ENCODE measurements at places on chromosomes 7 and 10. TPM values are rescaled to one million over a fixed set of nuclear protein-coding genes. Genes with fewer than 3 reads are reported as not detected.

The MMD2 gene
- not detected for total RNA-seq

The AP3M1 gene
- total RNA-seq: 32.5 TPM

The TDRD1 gene
- 0.48 TPM for total RNA-seq

The ADAM12 gene
- total RNA-seq: 8.4 TPM

DNA sequence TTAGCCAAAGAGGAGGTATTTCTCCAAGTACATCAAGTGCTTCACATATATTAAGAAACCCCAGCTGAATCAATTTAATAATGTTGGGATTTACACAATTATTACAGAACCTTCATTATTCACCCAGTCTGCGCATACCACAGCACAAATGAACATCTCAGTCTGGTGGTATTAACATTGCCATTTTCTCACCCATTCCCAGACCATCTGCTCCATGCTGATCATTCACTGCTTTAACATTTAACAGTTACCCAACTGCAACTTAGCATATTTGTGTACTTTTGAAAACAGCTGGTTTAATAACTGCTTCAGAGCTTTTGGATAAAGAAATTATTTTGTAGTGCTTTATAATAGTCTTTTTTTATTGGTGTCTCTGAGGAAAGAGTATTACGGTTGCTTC lies 1072.1 kb downstream of the NXPH1 start:
- no peaks in the 10 kb centered on the region for H3K36me3 ChIP-seq
- no peaks in the 10 kb centered on the region for H3K27me3 ChIP-seq
- no peak overlapping the region for H3K4me3 ChIP-seq

GRCh38 chr10:114492351-114493037 lies 88.2 kb upstream of the AFAP1L2 start:
- peaks cover 57% of the 10 kb centered on the region for H3K36me3 ChIP-seq
- no peaks in the 10 kb centered on the region for H3K27me3 ChIP-seq
- peak overlapping the region; percentile 54 for H3K4me3 ChIP-seq
- peak overlapping the region; percentile 76 for H3K27ac ChIP-seq
- H3K4me1 ChIP-seq: peaks cover 40% of the 10 kb centered on the region

GRCh38 chr10:124238367-124238766 lies 145.0 kb upstream of the CHST15 start:
- no peak overlapping the region for H3K27ac ChIP-seq
- no peak overlapping the region for H3K4me3 ChIP-seq
- H3K27me3 ChIP-seq: no peaks in the 10 kb centered on the region
- no peaks in the 10 kb centered on the region for H3K4me1 ChIP-seq
- H3K36me3 ChIP-seq: no peaks in the 10 kb centered on the region

DNA sequence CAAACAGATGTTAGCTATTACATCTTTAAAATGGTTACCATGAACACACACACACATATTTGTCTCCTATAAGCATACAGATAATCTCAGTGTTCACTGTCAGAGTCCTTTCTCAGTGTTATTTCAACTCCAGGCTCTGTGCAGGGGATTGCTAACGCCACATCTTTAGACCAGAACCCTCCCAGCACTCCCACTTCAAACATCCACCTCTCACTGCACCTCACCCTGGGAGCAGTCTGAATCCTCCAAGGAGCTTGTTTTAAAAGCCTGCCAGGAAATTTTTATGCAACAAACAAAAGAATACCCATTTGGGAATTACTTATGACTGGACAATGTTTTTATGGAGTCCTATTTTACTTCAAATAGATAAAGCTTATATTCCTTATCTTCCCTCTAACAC lies 107.4 kb downstream of the PARD3 start:
- H3K36me3 ChIP-seq: no peaks in the 10 kb centered on the region
- H3K27ac ChIP-seq: no peak overlapping the region
- no peak for ATAC-seq
- peaks cover 6% of the 10 kb centered on the region for H3K27me3 ChIP-seq

DNA sequence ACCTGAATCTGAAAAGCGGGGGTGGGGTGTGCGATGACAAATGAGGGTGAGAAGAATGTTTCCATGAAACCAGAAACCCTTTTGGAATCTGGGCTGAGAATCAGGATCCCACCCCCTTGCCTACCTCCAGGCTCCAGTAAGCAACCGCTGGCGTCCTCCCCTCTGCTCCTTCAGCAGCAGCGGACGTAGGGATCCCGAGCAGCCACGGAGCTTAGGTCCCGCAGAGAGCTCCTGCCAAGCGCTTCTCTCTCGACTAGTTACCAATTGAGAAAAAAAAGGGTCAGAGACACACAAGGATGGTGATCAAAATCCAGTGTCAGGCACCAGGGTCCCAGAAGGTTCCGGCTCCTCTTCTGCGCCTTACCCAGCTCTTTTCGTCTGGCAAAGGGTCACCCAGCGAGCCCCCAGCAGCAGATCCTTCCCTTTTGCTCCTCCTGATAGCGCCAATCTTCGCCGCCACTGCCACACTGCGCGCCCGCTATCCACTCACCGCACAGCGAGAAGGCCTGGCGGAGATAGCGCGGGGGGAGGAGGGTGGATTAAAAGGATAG lies 733.5 kb downstream of the ZWINT start:
- no peaks in the 10 kb centered on the region for H3K4me1 ChIP-seq
- H3K36me3 ChIP-seq: no peaks in the 10 kb centered on the region
- H3K27me3 ChIP-seq: peaks cover 17% of the 10 kb centered on the region
- ATAC-seq: no peak
- no peak overlapping the region for H3K4me3 ChIP-seq

GRCh38 chr7:2227699-2228098 lies 5.0 kb downstream of the MAD1L1 start:
- peaks cover 46% of the 10 kb centered on the region for H3K36me3 ChIP-seq
- H3K27me3 ChIP-seq: no peaks in the 10 kb centered on the region
- ATAC-seq: no peak
- H3K27ac ChIP-seq: no peak overlapping the region
- peaks cover 9% of the 10 kb centered on the region for H3K4me1 ChIP-seq

DNA sequence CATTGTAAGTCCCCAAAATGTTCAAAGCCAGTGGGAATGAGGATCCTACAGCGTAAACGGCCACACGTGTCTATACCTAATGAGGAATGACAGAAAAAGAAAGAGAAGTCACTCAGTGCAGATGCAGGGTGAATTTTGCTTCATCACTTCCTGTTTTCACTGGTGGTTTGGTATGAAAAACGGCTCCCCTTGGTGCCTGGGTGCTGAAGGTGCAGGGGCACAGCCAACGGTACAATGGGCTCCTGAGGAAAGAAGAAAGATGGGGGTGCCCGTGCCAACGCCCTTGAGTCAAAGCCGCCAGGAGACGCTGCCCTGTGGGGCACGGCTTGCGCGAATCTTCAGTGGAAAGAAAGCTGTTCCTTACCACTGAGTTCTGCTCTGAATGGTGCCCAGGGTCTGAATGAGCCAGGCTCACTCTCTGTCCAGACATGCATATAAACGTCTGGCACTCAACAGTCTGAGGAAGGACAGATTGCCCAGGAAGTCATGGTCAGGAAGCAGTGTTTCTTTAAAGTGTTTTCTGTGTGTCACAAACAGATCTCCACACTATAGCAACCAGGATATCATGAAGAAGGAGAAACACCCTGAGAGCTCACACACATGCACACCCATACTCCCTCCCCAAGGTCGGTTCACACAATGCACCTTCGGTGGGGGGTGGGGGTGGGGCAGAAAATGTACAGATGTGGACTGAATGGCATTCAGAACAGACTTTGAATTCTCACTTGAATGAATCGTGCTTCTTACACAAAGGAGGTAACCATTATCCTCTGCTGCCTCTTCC lies 105.8 kb downstream of the ELMO1 start:
- H3K27me3 ChIP-seq: no peaks in the 10 kb centered on the region
- H3K36me3 ChIP-seq: peaks cover 52% of the 10 kb centered on the region
- H3K27ac ChIP-seq: peak overlapping the region; percentile 95
- peaks cover 43% of the 10 kb centered on the region for H3K4me1 ChIP-seq

DNA sequence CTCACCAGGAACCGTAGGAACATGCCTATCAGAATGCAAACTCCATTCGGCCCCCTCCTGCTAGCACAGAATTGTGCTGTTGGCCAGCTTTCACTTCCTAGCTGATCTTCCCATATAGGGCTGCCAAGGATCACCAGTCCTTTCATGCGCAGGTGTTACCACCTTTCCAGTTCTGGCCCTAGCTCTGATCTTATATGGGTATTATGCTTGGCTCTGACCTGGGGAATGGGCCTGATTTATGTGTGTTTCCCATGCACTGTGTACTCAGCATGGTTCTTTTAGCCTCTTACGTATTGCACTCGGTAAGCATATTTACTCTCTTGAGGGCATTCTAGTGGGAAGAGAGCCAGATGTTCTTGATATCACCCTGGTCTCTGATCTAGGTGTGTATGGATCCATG lies 11.1 kb downstream of the SLC35G1 start:
- ATAC-seq: no peak
- H3K4me3 ChIP-seq: peak overlapping the region; percentile 36
- peaks cover 33% of the 10 kb centered on the region for H3K36me3 ChIP-seq

DNA sequence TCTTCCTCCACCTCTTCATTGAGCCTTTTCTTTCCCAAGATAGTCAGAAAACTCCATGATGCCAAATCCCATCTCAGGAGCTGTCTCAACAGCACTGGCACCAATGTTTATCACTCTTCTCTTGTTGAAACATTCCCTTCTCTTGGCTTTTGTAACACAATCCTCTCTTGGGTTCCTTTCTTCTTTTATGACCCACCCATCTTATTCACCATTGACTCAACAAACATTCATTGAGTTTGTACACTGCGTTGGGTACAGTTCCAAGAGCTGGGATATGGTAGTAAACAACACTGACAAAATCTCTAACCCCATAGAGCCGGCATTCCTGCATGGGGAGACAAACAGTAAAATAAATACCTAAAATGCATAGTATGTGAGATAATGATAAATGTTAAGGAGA lies 577.5 kb downstream of the INHBA start:
- no peak for ATAC-seq
- H3K4me3 ChIP-seq: no peak overlapping the region
- no peaks in the 10 kb centered on the region for H3K36me3 ChIP-seq
- no peaks in the 10 kb centered on the region for H3K27me3 ChIP-seq
- H3K27ac ChIP-seq: no peak overlapping the region

- H3K27ac ChIP-seq: no peak overlapping the region
- H3K36me3 ChIP-seq: no peaks in the 10 kb centered on the region
- no peak for ATAC-seq
- no peaks in the 10 kb centered on the region for H3K27me3 ChIP-seq
- no peak overlapping the region for H3K4me3 ChIP-seq
Observed at GRCh38 chr10:13991353-13991752, 339.4 kb downstream of the FRMD4A start.

DNA sequence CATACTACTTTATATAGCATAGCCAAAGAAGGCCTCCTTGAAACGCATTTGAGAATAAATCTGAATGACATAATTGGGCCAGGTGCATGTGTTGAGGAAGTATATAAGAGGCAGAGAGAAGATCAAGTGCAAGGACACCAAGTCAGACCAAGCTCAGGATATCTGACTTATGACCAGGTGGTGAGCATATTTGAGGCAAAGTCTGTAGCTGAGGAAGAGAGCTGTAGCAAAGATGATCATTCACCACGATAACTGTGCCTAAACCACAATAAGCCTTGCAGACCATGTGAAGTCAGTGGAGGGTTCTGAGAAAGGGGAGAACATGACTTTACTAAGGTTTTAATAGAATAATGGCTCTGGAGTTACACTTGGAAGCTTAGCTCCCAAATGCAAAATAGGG lies 292.3 kb downstream of the SORCS1 start:
- H3K27ac ChIP-seq: no peak overlapping the region
- no peaks in the 10 kb centered on the region for H3K27me3 ChIP-seq
- H3K4me1 ChIP-seq: no peaks in the 10 kb centered on the region
- H3K36me3 ChIP-seq: no peaks in the 10 kb centered on the region

DNA sequence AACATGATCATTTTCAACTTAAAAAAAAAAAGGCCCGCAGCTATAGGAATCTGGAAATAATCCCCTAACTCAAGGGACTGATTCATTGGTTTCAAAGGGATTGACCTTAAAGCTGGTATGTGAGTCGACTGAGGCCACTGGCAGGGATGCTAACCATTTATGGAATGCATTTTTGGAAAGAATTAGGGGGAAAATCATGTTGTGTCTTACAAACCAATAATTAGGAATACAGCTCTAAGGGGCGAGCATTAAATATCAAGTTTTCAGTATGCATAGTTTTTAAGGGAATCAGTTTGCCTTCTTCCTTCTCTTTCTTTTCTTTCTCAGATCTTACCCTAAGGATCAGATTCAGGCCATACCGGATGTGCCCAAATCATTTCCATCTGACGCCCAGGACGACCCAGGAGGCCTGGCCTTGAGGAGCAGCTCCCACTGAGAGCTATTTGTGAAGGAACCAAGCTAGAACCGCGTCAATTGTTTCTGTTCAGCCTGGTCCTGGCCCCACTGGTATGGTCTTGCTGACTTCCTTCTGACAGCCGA lies 48.7 kb downstream of the BPGM start:
- no peak overlapping the region for H3K4me3 ChIP-seq
- H3K4me1 ChIP-seq: peaks cover 6% of the 10 kb centered on the region
- peaks cover 9% of the 10 kb centered on the region for H3K27me3 ChIP-seq
- H3K36me3 ChIP-seq: no peaks in the 10 kb centered on the region

DNA sequence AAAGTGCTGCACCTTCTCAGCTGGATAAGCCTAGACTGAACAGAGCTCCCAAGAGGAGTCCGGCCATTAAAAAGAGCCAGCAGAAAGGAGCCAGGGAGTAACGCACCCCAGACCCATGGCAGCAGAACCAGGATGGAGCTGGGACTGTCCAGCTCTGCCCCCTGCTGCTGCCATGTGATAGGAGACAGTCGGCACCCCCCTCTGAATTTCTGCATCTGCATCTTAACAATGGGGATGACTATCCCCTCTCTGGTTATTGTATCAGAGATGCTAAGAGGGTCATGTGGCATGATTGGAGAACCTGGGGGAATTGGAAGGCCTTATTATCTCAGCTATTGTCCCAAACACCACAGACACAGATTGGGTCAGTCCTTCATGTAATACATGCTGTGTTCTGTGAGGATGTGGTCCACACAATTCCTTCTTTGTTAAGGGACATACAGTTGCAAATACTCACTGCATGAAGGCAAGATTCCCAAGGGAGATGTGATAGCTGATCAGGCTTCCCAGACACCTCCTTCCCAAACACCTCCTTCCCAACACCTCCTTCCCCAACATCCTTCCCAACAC lies 29.3 kb downstream of the PLEKHS1 start:
- H3K4me1 ChIP-seq: peaks cover 3% of the 10 kb centered on the region
- no peaks in the 10 kb centered on the region for H3K36me3 ChIP-seq
- no peak overlapping the region for H3K4me3 ChIP-seq
- no peak for ATAC-seq
- peaks cover 13% of the 10 kb centered on the region for H3K27me3 ChIP-seq
- H3K27ac ChIP-seq: no peak overlapping the region

DNA sequence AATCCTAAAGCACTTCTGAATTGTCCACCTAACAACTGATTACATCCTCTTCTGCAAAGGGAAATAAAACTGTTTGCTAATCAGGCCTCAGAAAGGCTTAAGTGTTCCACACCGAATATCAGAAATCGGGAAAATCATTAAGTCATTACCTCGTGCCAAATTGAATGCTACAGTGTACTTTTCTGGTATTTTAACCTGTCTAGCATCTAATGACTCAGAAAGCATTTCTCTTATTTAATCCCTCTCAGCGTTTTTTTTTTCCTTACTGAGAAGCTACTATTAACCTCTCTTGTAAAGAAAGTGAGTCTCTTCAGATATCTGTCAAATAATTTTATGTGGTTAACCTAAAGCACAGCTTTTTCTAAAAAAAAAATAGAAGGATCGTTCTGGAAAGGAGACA lies 28.6 kb downstream of the VIM start:
- H3K27ac ChIP-seq: no peak overlapping the region
- H3K4me1 ChIP-seq: peaks cover 5% of the 10 kb centered on the region
- ATAC-seq: no peak
- H3K36me3 ChIP-seq: no peaks in the 10 kb centered on the region
- H3K27me3 ChIP-seq: no peaks in the 10 kb centered on the region

All from activated T-helper 17 cell treated with anti-CD3 and anti-CD28 coated beads, Interleukin-2, amount 50 U/mL, for 72 hours (primary cell).